Calu3 (cell line): ENCODE measurements at places on chromosomes 5 and 9. TPM values are rescaled to one million over a fixed set of nuclear protein-coding genes. Genes with fewer than 3 reads are reported as not detected.
A peak's percentile ranks its signal among the peaks of the same experiment; 100 is the strongest.

IFNE gene
- total RNA-seq, result 8.3 and 8.4 TPM in 2 replicates

ACOT12 gene
- total RNA-seq, result 0.87 TPM in 1 of 2 replicates, not detected in the other

NDUFA8 gene
- total RNA-seq, result 33.5 and 38.8 TPM in 2 replicates

GFI1B gene
- not detected in 2 replicates for total RNA-seq

C5orf46 gene
- 0.97 TPM in 1 of 2 replicates, not detected in the other for total RNA-seq

ECM2 gene
- not detected in 2 replicates for total RNA-seq

LPAR1 gene
- 6.3 and 7.1 TPM in 2 replicates for total RNA-seq

PDE6A gene
- not detected in 2 replicates for total RNA-seq

DNA sequence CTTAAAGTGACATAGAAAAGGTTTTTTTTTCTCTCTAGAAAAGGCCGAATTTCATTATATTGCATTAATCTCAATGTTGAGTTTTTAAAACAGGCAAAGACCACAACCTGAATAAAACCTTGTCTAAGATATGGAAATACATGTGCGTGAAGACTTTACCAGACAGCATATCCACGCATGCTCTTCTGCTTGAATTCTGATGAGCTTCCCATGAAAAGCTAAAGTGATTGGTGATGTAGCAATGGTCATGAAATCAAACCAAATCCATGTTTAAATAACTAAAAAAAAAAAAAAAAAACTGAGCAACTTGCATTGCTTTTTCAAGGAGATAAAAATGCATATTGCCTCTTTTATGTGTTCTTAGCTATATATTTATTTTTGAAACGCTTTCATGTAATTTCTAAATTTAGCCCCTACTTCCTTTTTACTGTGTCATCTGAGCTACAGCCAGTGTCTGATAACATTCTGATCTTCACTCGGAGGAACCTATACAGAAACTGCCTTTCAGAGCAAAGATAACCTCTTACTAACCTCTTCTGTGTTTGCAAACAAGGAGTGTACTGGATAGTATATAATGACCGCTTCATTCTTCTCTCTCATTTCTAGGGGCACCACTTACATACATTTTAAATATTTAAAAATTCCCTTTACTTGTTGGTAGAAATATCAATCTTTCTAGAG, 179.1 kb upstream of the GNA14 start:
- H3K27me3 ChIP-seq, result no peaks in the 10 kb centered on the region
- H3K36me3 ChIP-seq, result no peaks in the 10 kb centered on the region
- H3K27ac ChIP-seq, result no peak overlapping the region
- no peaks in the 10 kb centered on the region for H3K4me1 ChIP-seq
- DNase-seq, result no peak

DNA sequence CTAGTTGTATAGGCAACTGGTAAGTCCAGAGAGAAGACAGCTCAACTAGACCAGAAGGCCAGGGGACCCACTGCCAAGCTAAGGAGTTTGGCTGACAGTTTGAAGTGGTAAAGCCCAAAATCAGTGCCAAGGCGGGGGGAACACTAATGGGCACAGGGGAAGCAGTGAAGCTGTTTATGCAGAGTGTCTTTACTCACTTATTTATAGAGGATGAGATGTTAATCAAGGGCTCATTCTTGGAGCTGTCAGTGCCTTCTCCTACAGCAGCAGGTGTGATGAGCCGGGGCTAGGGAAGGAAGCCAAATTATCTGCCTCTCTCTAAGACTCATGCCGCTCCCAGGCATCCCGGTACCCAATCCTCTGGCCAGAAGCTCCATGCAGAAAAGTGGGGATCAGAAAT, 75.2 kb upstream of the GALNT10 start:
- no peak overlapping the region for H3K27ac ChIP-seq
- no peaks in the 10 kb centered on the region for H3K36me3 ChIP-seq
- no peak overlapping the region for H3K4me3 ChIP-seq
- DNase-seq, result no peak

- no peak for DNase-seq
- no peaks in the 10 kb centered on the region for H3K27me3 ChIP-seq
- no peak overlapping the region for H3K27ac ChIP-seq
- H3K4me1 ChIP-seq, result no peaks in the 10 kb centered on the region
Observed at GRCh38 chr9:5762421-5762820, 70.5 kb downstream of the ERMP1 start.

DNA sequence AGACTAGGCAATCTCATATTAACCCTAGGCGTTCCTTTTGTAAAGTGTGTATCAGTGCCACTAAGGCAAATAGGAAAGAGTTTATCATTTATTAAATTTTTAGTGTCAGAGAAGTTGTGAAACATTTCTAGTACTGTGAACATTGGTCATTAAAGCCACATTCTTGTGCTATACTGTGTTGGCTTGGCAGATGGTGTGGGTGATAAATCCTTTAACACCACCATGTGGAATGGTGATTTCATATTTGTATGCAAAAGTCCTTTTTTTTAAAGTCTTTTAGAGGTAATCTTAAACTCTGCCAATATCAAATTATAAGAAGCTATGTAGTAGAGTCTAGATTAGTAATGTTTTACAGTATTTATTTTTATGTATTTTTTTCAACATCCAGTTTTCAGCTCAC, 18.1 kb downstream of the SLC12A2 start:
- no peak for DNase-seq
- H3K27ac ChIP-seq, result no peak overlapping the region
- H3K27me3 ChIP-seq, result no peaks in the 10 kb centered on the region
- peaks cover 46% of the 10 kb centered on the region for H3K36me3 ChIP-seq
- no peak overlapping the region for H3K4me3 ChIP-seq

- H3K4me3 ChIP-seq, result no peak overlapping the region
- H3K27ac ChIP-seq, result no peak overlapping the region
- DNase-seq, result peak; percentile 23
- peaks cover 26% of the 10 kb centered on the region for H3K4me1 ChIP-seq
- H3K27me3 ChIP-seq, result no peaks in the 10 kb centered on the region
Observed at GRCh38 chr9:73081979-73082657, 69.5 kb upstream of the ANXA1 start.

DNA sequence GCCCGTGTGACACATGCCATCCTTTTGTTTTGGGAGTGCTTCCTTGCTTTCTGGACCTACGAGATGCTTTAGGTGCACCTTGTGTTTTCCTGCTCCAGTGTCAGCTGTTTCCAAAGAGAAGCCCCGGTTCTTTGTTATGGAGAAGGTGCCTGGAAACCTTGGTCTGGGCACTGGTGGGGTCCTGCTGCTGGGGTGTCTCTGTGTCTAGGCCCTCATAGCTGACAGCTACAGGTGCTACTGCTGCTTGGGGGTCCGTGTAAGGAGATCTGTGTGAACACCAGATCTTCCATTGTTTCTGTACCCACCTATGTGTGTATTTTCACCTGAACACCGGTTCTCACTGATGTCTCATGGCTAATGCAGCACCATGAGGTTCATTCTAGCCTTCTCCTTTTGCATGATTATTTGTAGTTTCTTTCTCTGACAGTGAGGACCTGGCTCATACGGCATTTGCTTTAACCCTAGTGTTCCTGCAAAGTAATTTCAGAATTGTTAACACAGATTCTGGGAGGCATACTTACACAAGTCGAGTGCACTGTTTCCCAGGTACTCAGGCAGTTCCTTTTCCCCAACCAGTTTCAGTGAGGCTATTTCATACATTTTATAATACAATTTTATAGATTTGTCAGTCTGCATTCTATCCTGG, 13.2 kb upstream of the FAM120AOS start:
- peaks cover 24% of the 10 kb centered on the region for H3K36me3 ChIP-seq
- H3K27ac ChIP-seq, result peak overlapping the region; percentile 85
- peak overlapping the region; percentile 50 for H3K4me3 ChIP-seq
- peaks cover 58% of the 10 kb centered on the region for H3K4me1 ChIP-seq
- no peaks in the 10 kb centered on the region for H3K27me3 ChIP-seq
- DNase-seq, result no peak
